ENCODE measurements at places on chromosomes 4 and X.

DNA sequence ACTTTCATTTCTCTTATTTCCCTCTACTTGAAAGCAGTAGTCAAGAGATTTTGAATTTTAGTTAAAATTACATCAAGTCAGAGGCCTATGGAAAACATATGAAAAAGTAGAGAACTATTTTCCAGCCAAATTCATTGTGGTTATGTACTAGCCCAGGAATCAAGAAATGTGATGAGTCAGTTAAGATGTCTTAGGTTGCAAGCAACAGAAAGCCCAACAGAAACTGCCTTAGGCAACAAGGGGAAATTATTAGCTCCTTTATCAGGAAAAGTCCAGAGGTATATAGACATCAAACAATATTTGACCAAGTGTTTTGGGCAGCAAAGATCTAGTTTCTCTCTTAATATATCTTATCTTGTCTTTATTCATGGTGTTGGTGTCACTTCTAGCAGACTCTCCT, 37.8 kb upstream of the FRMD7 start:
- no peak for DNase-seq

- DNase-seq, result no peak
Measured at GRCh38 chr4:56209767-56210166, 177.5 kb downstream of the AASDH start.

DNA sequence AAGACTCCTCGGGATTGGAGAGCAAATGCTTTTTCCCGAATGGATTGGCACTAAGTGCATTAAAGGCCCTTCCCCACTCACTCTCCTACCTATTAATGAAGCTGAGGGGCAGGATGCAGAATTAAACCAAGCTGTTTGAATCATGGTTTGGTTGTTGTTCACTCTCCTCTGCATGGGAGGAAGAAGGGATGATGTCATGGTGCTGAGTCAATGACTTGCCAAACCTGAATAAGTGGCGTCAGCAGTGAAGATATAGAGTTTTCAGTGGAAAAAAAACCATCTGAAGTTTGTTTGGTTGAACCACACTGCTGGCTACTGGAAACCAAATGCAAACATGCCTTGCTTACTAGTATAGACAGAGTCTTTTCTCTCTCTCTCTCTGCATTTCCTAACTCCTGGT, 19.8 kb upstream of the ZXDA start:
- DNase-seq, result no peak

GRCh38 chr4:107818301-107818910, 6.3 kb upstream of the SGMS2 start:
- DNase-seq, result no peak

- DNase-seq, result no peak
Measured at GRCh38 chrX:39682778-39683177, 415.0 kb downstream of the BCOR start.

DNA sequence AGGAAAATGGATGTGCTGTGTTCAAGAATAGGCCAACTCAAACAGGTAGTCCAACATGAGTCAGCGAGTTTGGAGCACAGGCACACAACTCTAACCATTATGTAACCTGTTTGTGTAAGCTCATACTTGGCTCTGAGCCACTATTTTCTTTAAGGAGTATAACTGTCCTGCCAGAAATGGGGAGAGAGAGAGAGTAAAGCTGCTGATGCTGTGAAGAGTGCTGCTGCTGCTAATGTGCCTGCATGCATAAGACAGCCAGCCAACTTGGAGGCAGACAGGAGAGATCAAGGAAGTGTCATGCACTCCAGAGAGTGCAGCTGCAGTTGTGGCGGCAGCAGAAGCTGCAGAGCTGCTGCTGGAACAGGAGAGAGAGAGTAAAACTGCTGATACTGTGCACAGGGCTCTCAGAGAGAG, 11.7 kb upstream of the STATH start:
- DNase-seq, result no peak

DNA sequence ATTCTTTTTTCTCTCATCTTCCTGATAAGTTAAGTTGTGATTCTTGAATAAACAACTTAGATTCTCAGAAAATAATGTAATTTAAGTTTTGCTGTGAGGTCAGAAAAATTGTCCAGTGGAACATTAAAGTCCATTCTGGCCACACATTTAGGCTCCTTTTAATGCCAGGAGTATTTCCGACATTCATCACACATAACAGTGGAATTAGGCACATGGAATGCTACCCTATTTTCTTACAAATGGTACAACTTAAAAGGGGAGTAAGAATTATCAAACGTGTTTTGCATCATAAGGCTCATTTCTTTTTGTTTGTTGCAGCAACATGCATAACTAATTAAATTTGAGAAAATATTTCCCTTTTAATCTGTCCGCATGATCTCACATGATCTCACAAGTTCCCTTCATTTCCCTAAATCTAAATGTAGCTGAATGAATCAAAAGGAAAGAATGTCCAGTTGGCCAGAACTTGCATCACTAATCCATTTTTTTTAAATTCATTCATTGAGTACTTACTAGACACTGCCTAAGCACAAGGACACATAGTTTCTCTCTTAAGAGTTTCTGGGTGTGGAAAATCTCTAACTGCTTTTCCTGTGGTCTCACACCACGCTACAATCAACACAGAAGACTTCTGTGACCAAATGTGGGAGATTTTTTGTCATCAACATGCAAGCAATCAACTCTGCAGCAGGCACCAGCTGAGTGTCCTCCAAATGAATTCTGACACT, 22.0 kb downstream of the SPARCL1 start:
- DNase-seq, result no peak

GRCh38 chr4:53937327-53937726, 127.1 kb downstream of the CHIC2 start:
- no peak for DNase-seq
